Suppressor macrophage treated with lipopolysaccharide for 4 hours (primary cell): ENCODE measurements at places on chromosomes 11 and 22.

DNA sequence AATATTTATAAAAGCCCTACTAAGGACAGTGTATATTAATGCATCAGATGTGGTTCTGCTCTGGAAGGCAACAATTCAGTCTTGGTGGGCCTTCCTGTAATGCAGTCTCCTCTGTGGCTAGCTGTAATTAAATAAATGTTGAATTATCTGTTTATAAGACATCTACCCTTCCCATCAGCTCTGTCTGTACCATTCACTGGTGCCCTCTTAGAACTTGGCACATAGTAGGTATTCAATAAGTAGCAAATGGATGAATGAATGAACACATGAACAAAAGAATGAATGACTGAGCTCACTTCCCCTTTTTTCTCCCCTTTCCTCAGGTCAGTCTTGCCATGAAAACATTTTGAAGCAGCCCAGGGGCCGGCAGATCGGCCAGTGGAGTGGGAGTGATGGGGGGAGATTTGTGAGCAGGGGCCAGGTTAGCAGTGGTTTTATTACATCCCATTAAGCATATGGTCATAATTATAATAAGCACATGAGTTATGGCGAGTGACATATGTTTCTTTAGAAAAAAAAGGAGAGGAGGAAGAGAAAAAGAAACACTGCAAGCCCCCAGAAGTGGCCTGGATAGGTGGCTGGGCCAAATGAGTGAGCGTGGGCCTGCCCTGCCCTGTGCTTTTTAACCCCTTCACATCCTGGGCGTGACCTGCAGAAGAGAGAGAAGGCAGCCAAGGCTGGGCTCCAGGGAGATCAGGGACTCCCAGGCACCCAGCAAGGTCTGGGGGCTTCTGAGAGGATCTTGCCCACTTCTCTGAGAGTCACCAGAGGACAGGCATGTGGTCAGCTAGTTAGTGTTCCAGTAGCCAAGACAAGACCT is 48.6 kb upstream of the CD82 start:
- no peak for DNase-seq

DNA sequence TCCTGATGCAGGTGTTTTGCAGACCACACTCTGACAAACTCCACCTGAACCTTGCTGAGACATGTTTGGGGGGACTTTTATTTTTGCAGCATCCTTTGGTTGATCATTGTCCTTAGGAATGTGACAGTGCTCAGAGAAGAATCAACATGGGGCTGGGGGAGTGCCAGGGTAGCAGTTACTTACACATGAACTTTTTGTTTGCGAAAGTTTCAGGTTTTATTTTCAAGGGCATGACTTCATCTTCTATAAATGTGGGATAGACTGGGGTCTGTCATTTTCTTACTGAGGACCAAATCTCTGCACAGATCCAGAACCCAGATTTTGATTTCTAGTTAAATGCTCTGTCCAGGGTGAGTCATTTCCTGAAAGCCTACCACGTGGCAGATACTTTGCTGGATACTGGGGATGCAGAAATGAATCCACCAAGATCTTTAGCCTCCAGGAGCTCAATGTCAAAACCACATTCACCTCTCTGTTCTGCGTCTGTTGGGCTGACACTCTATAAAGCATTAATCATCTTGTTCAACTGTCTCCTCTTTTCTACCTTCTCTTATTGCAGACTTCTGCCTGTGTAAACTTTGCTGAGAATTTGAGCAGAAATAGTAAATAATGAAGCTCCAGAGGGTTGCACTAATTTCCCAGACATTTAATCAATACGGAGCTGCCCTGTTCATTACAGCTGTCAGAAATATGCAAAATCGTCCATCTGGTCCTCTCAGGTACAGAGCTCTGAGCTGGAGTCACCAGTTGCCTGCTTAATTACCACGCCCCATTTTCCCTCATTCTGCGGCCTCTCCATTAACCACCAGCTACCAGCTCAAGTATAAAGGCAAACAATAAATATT is 387.9 kb downstream of the MIAT start:
- DNase-seq = peak; percentile 7

DNA sequence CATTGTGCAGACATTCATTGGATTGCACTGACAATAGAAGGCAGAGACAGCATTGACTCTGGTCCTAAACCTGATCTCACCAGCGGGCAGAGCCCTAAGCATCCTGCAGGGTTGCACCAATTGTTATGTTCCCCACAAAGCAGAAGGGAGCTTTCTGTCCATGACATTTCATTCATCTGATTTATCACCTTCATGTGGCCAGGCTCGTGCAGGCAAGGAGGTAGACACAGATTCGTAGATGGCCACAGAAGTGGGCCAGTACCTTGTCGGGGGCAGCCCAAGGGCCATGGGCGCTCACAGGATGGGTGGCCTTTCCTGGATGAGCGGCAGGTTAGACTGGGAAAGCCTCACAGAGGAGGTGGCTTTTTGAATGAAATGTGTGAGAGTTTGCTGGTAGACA is 2.9 kb downstream of the TSKU start:
- DNase-seq = no peak

- DNase-seq = no peak
Observed at GRCh38 chr22:30121960-30122359, 41.7 kb downstream of the HORMAD2 start.

- DNase-seq = no peak
Observed at GRCh38 chr11:85236211-85236610, 390.9 kb downstream of the DLG2 start.

DNA sequence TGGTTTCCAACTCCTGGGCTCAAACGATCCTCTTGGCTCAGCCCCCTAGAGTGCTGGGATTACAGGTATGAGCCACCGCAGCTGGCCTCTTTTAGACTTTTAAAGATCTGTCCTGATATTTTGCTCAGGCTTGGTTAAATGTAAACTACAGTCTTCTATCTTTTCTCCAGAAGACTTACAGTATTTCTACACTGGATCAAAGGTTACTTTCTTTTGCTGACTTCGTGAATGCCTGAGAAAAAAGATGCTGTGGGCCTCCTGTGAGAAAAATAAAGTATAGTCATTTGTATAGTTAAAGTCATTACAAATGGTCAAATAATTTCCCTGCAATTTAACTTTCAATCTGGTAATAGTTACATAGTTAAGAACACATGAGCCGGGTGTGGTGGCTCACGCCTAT is 19.6 kb downstream of the DEPDC5 start:
- no peak for DNase-seq

GRCh38 chr11:8038811-8039529 is 42.0 kb upstream of the TUB start:
- no peak for DNase-seq

DNA sequence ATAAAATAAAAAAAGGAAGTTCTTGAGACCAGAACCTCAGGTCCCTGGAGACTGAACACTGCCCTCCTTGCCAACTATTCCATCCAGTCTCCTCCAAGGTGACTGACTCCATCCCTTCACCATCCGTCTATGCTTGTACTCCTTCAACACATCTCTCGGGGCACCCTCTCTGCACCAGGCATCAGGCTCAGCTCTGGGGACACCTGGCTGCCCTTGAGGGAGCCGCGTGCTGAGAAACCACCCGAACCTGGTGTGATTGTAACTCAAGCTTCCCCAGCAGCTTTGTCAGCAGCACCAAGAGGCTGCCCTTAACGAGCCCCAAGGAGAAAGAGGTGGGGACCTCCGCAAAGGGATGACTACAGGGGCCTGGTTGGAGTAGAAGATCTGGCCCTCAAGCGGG is 1.7 kb downstream of the PTPN5 start:
- no peak for DNase-seq

GRCh38 chr22:35219012-35219411 is 38.3 kb upstream of the HMGXB4 start:
- DNase-seq = no peak

GRCh38 chr11:125313271-125314219 is 149.0 kb downstream of the PKNOX2 start:
- no peak for DNase-seq

DNA sequence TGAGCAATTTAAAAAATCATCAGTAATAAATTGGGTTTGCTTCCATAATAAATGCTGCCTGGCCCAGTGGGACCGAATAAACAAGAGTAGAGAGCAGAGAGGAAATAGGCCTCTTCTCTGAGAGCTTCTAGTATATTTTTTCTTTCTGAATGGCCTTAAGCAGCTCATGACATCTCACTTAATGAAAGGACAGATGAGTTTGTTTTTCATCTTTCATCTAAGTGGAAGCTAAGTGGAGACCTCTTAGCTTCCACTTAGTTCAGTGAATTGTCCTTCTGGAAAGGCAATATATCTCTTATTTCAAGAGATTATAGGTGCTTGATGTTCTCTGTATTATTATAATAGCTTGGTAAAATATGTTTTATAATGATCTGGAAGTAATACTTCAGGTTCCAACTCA is 245.9 kb upstream of the ANO3 start:
- DNase-seq = no peak

- no peak for DNase-seq
Observed at GRCh38 chr22:17827466-17827865, 53.2 kb upstream of the BID start.
